ENCODE measurements at places on chromosomes 3 and 15. TPM values are rescaled to one million over a fixed set of nuclear protein-coding genes. Genes with fewer than 3 reads are reported as not detected.
A peak's percentile ranks its signal among the peaks of the same experiment; 100 is the strongest.

GDPGP1 gene
- 6.6 TPM for total RNA-seq

GRCh38 chr3:51618496-51618895 lies 52.6 kb upstream of the TEX264 start:
- DNase-seq, result no peak

- no peak for DNase-seq
These were observed 21.0 kb downstream of the IFT57 start for GRCh38 chr3:108201258-108201657.

SEC61A1 gene
- total RNA-seq, result 184 TPM

SOX2 gene
- not detected for total RNA-seq

DNA sequence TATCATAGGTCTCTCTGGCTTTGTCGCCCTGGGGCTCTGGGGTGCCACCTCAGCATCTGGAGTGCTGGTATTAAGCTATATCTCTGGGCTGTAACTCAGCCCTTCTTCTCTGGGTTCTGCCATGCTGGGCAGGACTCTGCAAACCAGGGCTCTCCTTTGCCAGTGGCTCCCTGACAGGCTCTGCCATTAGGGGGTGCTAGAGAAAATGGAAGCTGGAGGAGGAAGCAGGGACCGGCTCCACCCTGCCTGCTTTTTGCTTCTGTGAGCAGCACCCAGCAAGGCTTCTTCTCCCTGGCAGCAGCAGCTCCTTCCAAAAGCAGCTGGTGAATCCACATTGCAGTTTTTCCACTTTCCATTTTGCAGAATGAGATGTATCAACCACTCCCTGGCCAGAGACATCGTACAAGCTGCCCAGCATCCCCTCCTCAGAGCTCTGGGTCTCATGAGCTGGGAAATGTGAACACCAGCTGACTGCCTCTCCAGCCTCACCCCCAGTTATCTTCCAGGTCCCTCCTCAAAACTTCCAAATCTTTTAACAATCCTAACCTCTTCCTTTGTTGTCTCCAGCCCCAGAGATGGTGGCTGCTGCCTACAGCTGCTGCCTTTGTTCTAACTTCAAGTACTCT lies 165.0 kb downstream of the ABHD5 start:
- DNase-seq, result peak; percentile 82

DNA sequence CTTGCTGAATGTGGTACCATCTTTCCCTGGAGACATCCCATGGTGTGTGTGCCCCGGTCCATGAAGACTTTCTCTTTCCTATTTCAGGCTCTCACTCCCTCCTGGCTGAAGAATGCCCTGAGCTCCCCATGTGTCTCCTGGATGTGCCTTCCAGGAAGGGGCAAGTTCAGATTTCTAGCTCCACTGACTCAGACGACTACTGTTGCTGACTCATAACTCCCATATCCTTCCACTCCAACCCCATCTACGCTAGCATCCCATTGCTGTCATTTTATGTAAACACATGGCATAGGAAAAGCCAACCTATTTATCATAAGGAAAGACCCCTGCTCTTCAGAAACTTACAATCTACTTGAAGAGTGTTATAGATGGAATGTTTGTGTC lies 95.0 kb downstream of the ADCY5 start:
- peak; percentile 66 for DNase-seq

DNA sequence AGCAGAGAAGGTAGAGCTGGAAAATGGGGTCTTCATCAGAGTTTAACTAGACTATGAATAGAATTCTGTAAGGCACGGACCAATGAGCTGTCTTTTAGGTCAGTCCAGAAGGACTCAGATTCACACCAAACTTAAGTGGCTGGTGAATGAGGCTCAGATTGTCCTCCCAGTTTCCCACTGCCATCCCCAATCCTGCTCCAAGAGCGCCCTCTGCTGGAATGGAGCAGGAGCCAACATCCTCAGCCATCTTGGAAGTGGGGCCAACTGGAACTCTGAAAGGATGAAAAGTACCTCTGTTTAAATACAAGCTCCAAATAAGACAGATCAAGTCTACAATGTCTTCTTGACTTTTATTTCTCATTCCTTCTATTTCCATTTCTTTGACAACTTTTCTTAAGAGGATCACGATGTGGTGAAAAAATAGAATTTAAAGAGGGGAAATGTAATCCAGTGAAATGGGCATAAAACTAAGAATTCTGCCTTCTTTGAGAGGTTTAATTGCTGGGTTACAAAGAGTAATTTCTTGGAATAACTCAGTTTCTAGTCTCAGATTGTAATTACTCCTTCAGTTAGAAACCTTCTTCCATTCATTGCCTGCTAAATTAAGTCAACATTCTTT lies 217.1 kb upstream of the TPRG1 start:
- peak; percentile 92 for DNase-seq

- DNase-seq, result no peak
These were observed 87.1 kb downstream of the RARB start for GRCh38 chr3:25515171-25515570.

TICRR gene
- total RNA-seq, result 18.4 TPM

- no peak for DNase-seq
These were observed 204.0 kb downstream of the PLCL2 start for GRCh38 chr3:17088602-17089313.

GRCh38 chr3:139430493-139430892 lies 41.0 kb upstream of the COPB2 start:
- DNase-seq, result no peak

Data from PC-3 (cell line).